ENCODE measurements at places on chromosomes 4 and X.

- no peak for DNase-seq
These were observed 64.1 kb upstream of the PDGFRA start for GRCh38 chr4:54165011-54165410.

- DNase-seq, result no peak
These were observed 12.3 kb upstream of the SYTL5 start for GRCh38 chrX:37993837-37994619.

DNA sequence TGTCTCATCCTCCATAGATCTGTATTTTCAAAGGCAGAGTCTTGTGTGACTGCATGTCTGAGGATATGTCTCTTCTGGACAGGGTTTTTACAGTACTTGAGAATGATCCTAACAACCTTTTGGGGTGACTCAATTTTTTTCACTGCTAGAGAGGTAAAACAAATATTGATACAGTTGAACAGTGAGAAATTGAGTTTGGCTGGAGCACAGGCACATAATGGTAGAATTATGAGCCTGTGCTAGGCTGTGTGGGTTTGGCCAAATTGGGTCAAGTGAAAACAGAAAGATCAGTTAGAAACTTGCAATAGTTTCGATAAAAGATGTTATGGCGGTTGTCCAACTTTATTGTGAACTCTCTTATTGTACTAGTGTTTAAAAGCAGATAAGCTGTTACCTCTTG, 23.3 kb upstream of the EOLA2 start:
- DNase-seq, result no peak

- peak; percentile 42 for DNase-seq
These were observed 90.5 kb downstream of the STOX2 start for GRCh38 chr4:183995570-183995969.

All from eye (tissue), 1 donor.